ENCODE measurements at places on chromosomes 16 and 17.

GRCh38 chr17:67466251-67466796 is 89.2 kb downstream of the PITPNC1 start:
- DNase-seq, result no peak

DNA sequence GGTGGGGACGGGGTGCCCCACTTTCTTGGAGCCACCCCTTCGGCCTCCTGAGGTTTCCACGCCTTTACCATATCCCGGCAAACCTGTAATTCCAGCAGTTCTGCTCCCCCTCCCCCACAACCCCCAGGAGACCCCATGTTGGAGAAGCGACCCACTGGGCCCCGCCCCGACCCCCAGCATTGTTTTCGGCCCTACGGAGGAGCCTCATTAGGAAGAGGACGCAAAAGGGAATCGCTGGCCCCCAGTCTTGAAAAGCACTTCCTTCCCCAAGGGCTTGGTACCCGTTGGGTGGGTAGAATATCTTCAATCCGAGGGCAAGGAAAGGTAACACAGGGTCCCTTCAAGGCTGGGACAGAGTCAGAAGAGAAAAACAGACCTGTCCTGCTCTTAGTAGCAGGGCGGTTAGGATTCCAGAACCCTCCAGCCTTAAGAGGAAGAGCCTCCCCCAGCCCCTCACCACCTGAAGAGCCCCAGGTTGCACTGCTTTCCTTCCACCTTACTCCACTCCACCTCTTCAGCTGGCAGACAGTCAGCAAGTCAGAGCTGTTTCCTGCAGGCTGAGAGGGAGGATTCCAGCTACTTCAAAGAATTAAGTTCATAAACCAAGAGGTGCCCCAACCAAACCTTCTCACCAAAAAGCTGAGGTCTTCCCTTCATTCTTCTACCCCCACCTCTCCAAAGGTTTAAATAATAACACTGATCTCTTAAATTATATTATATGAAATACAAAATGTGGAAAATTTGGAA is 803 bp upstream of the TLCD2 start:
- no peak for DNase-seq

DNA sequence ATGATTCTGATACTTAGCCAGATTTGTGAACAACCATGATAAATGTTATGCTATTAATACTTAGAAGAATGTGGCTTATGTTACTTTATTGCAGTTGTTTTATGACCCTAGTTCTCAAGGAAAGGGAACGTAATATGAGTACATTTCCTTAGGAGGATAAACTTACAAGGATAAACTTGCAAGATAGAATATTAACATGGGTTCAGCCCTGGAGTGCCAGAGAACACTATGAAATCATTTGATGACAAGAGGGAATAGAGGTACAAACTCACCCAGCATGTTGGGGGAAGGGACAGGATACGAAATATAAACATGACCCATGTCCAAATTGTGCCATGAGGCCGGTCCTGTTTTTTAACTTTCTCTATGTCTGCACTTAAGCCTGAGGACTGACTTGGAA is 13.0 kb upstream of the ABCA5 start:
- DNase-seq, result no peak

- no peak for DNase-seq
Observed at GRCh38 chr17:33986088-33986487, 269.0 kb upstream of the CCL2 start.

- DNase-seq, result no peak
Observed at GRCh38 chr17:2085648-2085949, 30.7 kb downstream of the HIC1 start.

DNA sequence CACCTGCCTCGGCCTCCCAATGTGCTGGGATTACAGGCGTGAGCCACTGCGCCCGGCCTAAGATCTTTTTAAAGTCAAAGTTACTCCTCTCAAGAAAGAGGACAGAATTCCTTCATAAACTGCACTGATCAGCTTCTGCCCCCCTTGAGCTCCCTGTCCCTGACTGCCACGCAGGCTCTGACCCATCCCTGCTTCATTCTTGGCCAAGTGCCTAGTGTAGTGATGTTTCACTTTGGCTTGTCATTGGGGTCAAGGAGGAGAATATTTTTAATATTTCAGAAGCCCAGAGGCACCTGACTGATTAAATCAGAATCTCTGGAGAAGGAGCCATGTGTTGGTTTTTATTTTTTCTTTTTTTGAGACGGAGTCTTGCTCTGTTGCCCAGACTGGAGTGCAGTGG is 9.1 kb downstream of the MRM1 start:
- DNase-seq, result no peak

- no peak for DNase-seq
Observed at GRCh38 chr17:20154286-20155000, 145.3 kb downstream of the SPECC1 start.

DNA sequence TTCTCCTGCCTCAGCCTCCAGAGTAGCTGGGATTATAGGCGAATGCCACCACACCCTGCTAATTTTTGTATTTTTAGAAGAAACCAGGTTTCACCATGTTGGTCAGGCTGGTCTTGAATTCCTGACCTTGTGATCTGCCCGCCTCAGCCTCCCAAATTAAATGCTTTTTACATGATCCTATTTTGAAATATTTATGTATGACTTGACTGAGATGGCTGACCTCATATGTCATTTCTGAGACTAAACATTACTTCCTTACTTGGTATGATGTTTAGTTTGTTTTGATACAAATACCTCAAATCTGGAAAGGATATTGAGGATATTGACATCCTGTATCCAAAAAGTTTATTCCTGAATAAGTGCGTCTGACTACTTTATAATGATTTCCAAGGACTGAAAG is 11.9 kb downstream of the CALCOCO2 start:
- no peak for DNase-seq

DNA sequence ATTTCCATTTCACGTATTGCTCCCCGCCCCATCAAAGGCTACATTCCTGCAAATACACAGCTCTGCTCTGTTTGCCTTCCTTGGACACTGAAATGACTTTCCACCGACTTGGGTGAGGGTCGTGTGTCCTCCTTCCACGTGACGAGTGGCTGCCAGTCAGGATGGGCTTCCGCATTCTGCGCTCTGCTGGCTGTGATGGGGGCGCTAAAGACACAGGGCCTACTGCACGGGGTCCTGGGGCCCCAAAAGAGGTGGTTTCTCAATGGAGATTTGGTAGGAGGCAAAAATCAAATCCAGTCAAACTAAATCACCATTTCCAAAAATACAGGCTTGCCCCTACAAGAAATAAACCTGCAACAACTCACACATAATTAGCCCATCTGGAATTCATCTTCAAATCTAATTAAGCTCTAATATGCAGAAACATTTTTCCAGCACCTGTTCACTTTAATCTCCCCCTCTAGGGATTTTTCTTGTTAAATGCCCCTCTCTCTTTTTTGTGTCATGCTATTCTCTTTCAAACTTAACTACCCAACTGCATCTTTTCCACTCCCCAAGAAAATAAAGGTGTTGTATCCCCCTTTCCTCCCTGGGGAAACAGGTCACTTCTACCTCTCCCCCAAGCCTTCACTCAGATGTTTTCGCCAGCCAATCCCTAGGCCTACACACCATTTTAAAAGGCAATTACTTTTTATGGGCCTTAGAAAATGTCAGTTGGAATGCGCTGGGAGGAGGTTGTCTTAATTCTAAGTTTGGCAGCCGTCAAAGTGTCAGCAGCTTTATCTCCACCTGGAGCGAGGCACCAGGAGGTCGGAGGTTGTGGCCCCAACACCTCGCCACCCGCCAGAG is 21.9 kb upstream of the FAAP100 start:
- no peak for DNase-seq

DNA sequence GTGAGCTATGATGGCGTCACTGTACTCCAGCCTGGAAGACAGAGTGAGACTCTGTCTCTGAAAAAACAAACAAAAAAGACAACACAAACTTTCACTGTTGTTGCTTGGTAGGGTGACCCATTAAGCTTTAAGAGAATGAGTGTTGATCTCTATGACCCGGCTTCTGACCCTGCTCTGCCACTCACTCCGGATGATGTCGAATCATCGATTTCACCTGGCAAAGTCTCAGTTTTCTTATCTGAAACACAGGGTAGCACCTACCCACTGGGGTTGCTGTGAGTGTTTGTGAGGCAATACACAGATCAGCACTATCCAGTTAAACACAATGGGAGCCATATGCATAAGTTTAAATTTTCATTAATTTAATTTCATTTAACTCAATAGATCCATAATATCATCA is 20.6 kb upstream of the IRF8 start:
- no peak for DNase-seq

DNA sequence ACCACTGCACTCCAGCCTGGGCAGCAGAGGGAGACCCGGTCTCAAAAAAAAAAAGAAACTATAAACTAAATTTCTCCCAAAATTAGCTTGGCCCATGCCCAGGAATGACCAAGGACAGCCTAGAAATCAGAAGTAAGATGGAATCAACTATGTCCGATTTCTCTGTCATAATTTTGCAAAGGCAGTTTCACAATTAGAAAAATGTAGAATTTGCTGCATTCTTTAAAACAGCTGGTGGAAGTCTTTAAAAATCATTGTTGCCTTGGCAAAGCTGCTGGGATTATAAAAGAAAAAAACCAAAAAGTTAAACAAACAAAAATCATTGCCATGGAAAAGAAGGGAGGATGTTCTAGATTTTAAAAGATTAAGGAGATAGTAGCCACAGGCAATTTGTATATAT is 32.4 kb downstream of the WWP2 start:
- no peak for DNase-seq

DNA sequence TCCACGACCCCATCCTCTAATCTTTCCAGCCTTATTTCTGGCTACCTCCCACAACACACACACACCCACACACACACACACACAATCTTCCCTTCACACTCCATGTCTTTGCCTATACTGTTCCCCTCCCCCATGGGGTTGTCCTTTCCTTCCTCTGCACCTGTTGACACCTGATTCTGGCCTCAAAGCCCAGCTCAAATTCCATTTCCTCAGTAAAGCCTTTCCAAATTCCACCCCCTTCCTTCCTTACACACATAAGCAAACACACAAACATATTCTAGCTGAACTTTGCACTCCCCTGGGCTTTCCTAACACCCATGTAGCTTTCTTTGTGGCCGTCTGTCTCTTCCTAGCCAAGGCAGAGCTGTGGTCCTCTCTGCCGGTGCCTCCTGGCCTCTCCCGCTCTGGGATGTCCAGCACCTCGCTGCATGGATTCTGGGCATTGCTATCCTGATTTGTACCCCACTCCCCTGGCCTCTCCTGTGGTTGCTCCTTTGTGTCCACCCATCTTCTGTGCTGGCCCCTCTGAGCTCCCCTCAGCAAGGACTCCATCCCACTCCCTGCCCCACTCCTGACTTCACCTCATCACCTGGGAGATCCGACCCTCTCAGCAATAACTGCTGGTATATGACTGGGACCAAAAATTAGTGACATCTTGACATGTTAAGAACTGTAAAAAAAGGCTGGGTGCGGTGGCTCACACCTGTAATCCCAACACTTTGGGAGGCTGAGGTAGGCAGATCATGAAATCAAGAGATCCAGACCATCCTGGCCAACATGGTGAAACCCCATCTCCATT is 8.4 kb upstream of the SRCIN1 start:
- no peak for DNase-seq

DNA sequence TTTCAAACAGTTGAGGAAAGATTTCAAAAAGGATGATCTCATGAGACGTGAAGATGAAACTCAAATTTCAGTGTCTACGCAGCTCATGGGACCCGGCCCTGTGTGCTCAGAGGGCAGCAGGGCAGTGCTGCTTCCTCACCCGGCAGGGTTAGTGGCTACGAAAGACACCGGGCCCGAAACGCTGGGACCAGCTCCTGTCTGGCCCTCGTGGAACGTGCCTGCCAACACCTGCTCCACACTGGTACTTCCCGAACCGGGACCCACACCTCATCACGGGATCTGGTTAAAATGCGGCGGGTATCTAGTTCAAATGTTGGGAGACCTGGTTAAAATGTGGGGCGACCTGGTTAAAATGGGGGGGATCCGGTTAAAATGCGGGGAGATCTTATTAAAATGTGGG is 18.7 kb downstream of the DNASE1 start:
- no peak for DNase-seq

DNA sequence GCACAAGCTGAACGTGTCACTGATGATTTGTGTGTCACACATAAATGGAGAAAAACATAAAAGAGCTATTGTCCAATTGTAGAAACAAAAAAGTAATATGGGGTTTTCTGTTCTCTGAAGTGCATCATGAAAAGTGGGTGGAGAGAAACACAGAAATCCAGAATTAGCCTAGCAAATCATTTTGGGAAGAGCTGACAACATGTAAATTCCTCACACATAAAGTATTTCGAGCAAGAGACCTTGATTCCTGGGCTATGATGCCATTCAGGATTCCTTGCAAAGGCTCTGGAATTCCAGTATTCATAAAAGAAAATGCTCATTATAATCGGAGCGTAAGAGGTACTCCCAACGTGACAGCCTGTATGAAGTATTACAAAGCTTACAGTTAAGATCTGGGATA is 1.1 kb downstream of the DCUN1D3 start:
- no peak for DNase-seq

DNA sequence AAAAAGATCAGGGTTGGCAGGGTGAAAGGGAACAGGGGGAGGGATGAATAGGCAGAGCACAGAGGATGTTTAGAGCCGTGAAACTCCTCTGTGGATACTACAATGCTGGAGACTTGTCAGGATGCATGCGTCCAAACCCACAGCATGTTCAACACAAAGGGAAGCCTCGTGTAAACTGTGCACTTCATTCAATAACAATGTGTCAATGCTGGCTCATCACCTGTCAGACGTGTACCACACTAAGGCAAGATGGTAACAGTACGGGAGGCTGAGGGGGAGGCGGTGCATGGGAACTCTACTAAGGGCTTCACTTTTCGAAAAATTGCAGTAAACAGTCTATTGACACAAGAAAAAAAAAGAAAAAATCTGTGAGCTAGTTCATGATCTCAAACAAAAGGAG is 63.7 kb downstream of the C16orf95 start:
- no peak for DNase-seq

DNA sequence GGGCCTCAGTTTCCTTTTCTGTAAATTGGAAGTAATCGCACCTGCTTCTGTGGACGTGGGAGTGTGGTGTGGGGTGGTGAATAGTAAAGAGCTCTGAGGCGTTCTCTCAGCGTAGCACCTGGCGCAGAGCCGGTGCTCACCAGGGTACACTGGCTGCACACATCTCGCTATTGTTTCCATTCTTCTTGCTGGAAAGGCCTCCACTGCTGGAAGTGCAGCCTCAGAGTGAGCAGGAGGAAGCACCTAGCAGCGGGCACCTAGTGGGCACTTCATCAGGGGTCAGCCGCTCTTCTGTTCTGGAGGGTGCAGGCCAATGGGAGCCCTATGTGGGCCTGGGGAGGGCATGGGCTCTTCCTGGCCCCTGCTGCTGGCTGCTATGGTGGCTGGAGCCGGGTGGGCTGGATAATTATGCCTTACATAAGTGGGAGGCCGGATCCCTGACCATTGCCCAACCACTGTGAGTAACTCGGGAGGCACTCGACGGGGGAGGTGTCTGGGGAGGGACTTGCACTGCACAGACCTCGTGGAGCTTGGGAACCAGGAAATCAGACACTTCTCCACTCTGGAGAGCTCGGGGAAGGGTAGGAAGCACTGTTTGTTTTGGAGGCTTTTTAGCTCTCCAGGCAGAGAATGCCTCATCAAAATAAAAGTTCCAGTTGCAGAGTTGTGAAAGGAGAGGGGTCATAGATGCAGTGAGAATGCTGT is 1.7 kb downstream of the MAP2K3 start:
- DNase-seq, result no peak

Measured in stimulated activated CD4-positive, alpha-beta T cell treated with anti-CD3 and anti-CD28 coated beads, TNF-alpha, amount 100 ng/mL, for 48 hours (primary cell).